ENCODE measurements at places on chromosomes 5 and 9.

GRCh38 chr9:79145442-79145841, 426.3 kb upstream of the TLE4 start:
- no peak for DNase-seq

GRCh38 chr9:78348848-78349247, 51.9 kb downstream of the PSAT1 start:
- no peak for DNase-seq

DNA sequence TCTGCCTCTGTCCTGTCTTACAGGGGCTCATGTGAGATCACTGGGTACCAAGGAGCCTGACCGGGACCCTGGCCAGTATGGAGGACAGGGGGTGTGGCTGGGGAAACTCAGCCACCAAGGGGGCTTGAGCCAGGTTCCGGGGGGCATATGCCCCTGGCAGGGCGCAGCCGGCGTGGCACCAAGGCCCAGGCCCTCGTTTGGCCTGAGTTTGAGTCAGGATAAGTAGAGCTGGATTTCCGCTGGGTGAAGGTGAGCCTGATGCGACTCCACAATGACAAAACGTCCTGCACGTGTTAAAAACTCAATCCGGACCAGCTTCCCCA, 616 bp upstream of the TSPAN17 start:
- no peak for DNase-seq

- DNase-seq: no peak
Observed at GRCh38 chr5:174990909-174991308, 266.5 kb downstream of the MSX2 start.

DNA sequence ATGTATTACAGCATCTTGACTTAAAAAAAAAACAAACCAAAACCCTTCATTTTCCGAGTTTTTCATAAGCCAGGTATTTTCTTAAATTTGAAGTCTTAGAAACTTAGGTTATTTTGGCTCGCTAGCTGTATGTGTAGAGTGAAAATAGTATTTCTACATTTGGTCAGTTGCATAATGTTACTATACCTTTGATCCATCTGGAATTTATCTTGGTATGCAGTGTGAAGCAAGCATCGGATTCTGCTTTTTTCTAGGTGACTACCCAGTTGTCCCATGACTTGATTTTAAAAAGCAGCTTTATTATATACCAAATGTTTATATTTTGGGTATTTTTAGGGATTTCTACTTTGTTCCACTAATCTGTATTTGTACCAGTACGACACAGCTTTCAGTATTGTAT, 27.7 kb downstream of the UBAP1 start:
- DNase-seq: no peak

Data from stimulated activated effector memory CD8-positive, alpha-beta T cell treated with anti-CD3 and anti-CD28 coated beads, Interleukin-12 subunit alpha, Interleukin-12 subunit beta, amount 100 ng/mL, for 72 hours (primary cell).